Muscle of back (tissue), 13 donors: ENCODE measurements at places on chromosomes 11 and 22. TPM values are rescaled to one million over a fixed set of nuclear protein-coding genes. Genes with fewer than 3 reads are reported as not detected.

The MPZL3 gene
- polyA plus RNA-seq = 0.71 TPM

The SPDYC gene
- not detected for polyA plus RNA-seq

The NELL1 gene
- polyA plus RNA-seq = 3.6 TPM

The GTPBP1 gene
- polyA plus RNA-seq = 30.3 TPM

The SYT9 gene
- polyA plus RNA-seq = 2.8 TPM
